Esophagus squamous epithelium (tissue), 5 donors: ENCODE measurements at places on chromosomes 5 and 9.

DNA sequence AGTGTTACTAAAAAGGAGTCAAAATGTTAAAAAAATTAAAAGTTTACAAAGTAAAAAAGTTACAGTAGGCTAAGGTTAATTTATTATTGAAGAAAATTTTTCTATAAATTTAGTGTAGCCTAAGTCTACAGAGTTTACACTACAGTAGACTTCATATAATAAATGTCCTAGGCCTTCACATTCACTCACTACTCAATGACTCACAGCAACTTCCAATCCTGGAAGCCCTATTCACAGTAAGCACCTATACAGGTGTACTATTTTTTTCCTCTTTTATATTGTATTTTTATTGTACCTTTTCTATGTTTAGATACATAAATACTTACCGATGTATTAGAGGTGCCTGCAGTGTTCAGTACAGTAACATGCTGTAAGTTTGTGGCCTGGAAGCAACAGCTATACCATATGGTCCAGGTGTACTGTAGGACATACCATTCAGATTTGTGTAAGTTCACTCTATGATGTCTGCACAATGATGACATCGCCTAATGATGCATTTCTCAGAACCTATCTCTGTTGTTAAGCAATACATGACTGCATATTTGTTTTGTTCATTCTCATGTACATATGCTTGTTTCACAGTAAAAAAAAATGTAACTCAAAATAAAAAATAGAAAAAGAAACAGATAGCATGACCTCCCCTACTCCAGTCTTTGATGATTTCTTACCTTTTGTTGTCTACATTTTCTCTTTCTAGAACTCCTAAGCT lies 64.7 kb downstream of the NR3C1 start:
- no peak overlapping the region for H3K27ac ChIP-seq
- peaks cover 30% of the 10 kb centered on the region for H3K4me1 ChIP-seq
- no peaks in the 10 kb centered on the region for H3K36me3 ChIP-seq
- H3K27me3 ChIP-seq, result no peaks in the 10 kb centered on the region
- DNase-seq, result no peak
- no peak overlapping the region for H3K4me3 ChIP-seq

DNA sequence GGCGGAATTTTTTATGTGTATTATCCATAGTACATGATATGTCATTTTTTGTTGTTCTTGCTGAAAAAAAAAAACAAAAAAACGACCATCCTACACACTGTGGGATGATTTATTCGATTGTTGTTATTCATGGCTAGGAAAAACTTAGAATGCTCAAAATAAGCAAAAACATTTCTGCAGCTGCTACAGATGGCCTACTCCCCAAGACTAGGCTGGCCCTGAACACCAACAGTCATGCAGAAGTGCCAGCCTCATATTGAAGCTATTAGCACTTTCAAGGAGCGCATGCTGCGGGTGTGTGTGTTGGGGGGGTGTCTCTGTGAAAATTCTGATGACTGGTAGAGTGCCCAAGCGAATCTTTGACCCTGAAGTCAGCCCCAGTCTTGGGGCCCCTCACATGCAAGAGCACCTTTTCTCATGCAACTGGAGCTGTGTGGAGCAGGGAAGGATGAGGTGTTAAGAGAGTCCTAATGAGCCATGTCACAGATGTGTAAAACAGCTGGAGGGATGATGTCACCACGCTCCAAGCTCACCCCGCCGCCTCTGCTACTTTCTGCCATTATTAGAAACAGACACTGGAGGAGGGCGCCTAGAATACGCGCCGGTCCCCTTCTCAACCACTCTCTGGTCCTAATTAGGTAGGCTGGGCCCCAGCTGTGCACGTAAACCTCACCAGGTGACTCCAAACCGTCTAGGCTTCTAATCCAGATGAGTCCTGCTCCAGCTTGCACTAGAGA lies 61.0 kb upstream of the SMIM23 start:
- H3K36me3 ChIP-seq, result no peaks in the 10 kb centered on the region
- no peak overlapping the region for H3K4me3 ChIP-seq
- H3K27me3 ChIP-seq, result no peaks in the 10 kb centered on the region
- H3K27ac ChIP-seq, result no peak overlapping the region
- no peak for DNase-seq

DNA sequence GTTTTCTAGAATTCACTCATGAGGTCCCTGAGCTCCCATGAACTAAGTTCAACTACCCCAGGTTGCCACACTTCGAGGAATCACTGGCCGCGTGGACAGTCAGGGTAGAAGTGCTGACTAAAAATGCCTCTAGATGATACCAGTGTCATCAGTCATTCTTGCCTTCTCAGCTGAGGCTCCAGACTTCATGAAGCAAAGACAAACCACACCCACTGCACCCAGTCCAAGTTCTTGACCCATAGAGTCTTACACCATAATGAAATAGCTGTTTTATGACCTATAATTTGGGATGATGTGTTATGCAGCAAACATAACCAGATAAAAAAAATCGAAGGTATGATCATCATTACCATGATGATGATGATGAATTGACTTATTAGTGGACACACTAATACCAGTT lies 632.9 kb upstream of the TLE4 start:
- H3K4me1 ChIP-seq, result no peaks in the 10 kb centered on the region
- H3K4me3 ChIP-seq, result no peak overlapping the region
- no peak for DNase-seq
- H3K27ac ChIP-seq, result no peak overlapping the region
- no peaks in the 10 kb centered on the region for H3K36me3 ChIP-seq
- no peaks in the 10 kb centered on the region for H3K27me3 ChIP-seq

GRCh38 chr9:71766663-71767062 lies 1.6 kb downstream of the CEMIP2 start:
- H3K4me3 ChIP-seq, result peak overlapping the region; percentile 92
- no peaks in the 10 kb centered on the region for H3K36me3 ChIP-seq
- no peak for DNase-seq
- peaks cover 24% of the 10 kb centered on the region for H3K4me1 ChIP-seq

DNA sequence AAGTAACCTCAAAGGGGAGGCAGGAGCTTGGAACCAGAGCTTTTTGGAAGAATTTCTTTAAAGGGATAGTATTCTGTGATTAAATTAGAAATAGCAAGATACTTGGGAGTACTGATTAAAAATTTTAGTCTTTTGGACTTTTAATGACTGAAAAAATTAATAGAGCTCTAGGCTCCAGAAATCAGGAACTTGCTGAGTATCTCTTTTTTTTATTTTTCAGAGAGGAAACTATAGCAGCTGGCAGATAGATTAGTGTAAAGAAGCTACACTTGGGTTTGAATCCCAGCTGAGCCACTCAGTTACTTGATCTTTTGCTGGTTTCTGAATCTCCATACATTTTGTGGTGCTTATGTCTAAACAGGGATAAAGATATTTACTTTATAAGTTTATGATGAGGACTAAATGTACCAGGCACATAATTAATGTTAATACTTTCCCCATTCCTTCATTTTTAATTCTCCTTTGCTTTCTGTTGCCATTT lies 94.2 kb upstream of the TNC start:
- H3K27ac ChIP-seq, result no peak overlapping the region
- peaks cover 19% of the 10 kb centered on the region for H3K4me1 ChIP-seq
- no peak for DNase-seq

GRCh38 chr5:155728146-155728856 lies 598.7 kb upstream of the SGCD start:
- no peak overlapping the region for H3K27ac ChIP-seq
- H3K27me3 ChIP-seq, result peaks cover 12% of the 10 kb centered on the region
- no peaks in the 10 kb centered on the region for H3K36me3 ChIP-seq
- peak overlapping the region; percentile 32 for H3K4me3 ChIP-seq

DNA sequence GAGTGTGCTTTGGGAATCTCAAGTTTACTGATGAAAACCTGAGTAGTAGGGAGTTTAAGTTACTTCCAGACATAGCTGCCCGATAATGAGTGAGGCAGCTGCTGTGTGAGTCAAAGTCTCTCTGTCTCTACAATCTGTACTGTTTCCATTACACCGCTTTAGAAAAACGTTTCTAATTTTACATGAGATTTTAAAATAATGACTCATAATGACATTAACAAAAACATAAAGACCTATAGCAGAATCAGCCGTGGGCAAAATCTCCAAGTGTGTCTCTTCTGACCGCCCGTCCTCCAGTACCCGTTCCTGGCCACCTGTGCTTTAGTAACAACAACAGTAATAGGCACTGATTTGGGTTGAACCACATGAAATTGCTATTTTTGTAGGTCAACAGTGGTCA lies 69.6 kb upstream of the PRRC1 start:
- DNase-seq, result no peak
- no peaks in the 10 kb centered on the region for H3K27me3 ChIP-seq
- H3K4me3 ChIP-seq, result no peak overlapping the region
- H3K4me1 ChIP-seq, result no peaks in the 10 kb centered on the region
- no peaks in the 10 kb centered on the region for H3K36me3 ChIP-seq

- DNase-seq, result no peak
- H3K27ac ChIP-seq, result no peak overlapping the region
- no peaks in the 10 kb centered on the region for H3K4me1 ChIP-seq
- H3K4me3 ChIP-seq, result no peak overlapping the region
- H3K27me3 ChIP-seq, result no peaks in the 10 kb centered on the region
- no peaks in the 10 kb centered on the region for H3K36me3 ChIP-seq
Observed at GRCh38 chr9:8329561-8330283, 530.1 kb upstream of the DMAC1 start.

DNA sequence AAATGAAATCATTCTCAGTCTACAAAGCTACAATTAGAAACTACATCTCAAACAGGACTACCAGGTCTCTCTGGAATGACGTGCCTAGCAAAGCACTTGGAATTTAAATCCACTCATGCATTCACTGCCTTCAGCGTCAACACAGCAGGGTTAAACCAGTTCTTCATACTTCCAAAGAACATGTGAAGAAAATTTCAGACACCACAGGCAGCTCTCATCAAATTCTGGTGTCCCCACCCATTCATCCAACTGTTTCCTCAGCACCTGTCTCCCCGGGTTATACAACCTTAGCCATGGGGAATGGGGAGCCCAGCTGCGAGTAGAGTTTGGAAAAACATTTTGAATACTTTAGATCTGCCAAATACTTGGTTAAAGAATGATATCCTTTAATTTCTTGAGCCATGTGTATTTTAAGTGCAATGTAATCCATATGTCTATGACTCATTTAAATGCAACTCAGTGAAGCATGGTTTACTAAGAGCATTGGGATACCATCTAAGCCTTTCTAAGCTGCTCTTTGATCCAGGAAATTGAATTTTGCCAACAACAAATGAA lies 17.5 kb downstream of the ADAM19 start:
- no peak for DNase-seq
- H3K4me3 ChIP-seq, result no peak overlapping the region
- no peaks in the 10 kb centered on the region for H3K36me3 ChIP-seq
- H3K4me1 ChIP-seq, result peaks cover 92% of the 10 kb centered on the region

DNA sequence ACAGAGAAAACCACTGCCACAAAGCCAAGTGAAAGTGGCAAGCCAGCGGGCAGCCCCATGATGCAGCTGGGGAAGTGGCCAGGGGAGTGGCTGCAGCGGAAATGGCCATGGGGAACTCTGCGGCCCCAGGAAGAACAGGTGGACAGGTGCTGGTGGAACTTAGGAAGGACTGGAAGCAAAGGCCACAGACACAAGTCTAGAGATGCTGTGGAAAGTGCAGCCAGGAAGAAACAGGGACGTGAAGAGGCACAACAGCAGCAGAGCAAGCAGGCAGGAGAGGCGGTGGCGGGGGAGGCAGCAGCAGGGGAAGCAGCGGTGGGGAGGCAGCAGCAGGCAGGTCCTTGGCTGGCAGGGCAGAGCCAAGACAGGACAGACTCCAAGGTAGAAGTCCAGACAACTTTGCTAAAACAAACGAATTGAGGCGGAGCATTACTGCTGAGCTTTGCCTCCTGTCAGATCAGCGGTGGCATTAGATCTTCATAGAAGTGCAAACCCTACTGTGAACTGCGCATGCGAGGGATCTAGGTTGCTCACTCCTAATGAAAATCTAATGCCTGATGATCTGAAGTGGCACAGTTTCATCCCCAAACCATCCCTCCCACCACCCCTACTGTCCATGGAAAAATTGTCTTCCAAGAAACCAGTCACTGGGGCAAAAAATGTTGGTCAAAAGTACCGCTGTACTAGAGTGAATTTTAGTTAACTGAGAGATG lies 11.8 kb downstream of the SURF6 start:
- no peaks in the 10 kb centered on the region for H3K36me3 ChIP-seq
- no peak overlapping the region for H3K4me3 ChIP-seq
- no peaks in the 10 kb centered on the region for H3K27me3 ChIP-seq
- DNase-seq, result no peak
- no peaks in the 10 kb centered on the region for H3K4me1 ChIP-seq

DNA sequence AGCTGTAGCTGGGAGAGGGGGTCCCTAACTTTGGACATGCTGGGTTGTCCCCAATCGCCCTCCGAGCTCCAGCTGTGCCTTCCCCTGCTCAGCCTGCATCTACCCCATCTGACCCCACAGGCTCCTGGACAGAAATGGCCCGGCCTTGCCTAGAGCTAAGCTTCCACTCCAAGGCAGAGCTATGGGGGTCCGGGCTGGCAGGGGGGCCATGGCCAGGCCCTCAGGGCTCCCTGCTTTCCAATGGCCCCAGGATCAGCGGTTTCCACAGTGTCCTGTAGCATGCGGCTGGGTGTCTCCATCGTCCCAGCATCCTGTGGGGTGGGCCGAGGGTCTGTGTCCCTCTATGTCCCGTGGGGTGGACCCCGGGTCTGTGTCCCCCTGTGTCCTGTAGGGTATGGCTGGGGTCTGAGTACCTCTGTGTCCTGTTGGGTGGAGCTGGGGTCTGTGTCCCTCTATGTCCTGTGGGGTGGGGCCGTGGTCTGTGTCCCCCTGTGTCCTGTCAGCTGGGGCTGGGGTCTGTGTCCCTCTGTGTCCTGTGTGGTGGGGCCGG lies 130.6 kb downstream of the RXRA start:
- peak overlapping the region; percentile 95 for H3K27ac ChIP-seq
- no peaks in the 10 kb centered on the region for H3K36me3 ChIP-seq
- DNase-seq, result no peak
- no peaks in the 10 kb centered on the region for H3K27me3 ChIP-seq

DNA sequence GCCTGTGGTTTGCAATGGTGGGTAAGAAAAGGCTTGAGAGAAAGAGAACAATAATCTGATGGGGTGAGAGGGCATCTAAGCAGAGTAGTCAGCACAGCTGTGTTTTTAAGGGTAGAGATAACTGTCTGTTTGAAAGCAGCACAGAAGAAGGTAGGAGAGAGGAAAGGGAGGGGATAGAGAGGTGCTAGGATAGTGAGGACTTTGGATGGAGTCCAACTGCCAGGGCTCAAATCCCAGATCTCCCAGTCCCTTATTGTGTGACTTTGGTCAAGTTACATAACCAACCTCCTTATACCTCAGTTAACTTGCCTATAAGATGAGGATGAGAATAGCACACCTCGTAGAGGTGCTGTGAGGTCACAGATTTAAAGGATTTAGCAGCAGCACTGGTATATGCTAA lies 55.6 kb downstream of the GPR21 start:
- H3K27me3 ChIP-seq, result no peaks in the 10 kb centered on the region
- no peak overlapping the region for H3K4me3 ChIP-seq
- H3K36me3 ChIP-seq, result peaks cover 4% of the 10 kb centered on the region
- no peaks in the 10 kb centered on the region for H3K4me1 ChIP-seq
- DNase-seq, result no peak

GRCh38 chr9:84153885-84154284 lies 173.3 kb downstream of the RMI1 start:
- no peaks in the 10 kb centered on the region for H3K27me3 ChIP-seq
- no peak overlapping the region for H3K4me3 ChIP-seq
- no peaks in the 10 kb centered on the region for H3K4me1 ChIP-seq
- DNase-seq, result no peak
- no peaks in the 10 kb centered on the region for H3K36me3 ChIP-seq

- no peaks in the 10 kb centered on the region for H3K27me3 ChIP-seq
- H3K27ac ChIP-seq, result no peak overlapping the region
- no peak for DNase-seq
Observed at GRCh38 chr9:30723656-30724055, 1660.8 kb upstream of the ACO1 start.
